Prostate gland (tissue), 2 donors: ENCODE measurements at places on chromosomes 5 and 9. TPM values are rescaled to one million over a fixed set of nuclear protein-coding genes. Genes with fewer than 3 reads are reported as not detected.

DNA sequence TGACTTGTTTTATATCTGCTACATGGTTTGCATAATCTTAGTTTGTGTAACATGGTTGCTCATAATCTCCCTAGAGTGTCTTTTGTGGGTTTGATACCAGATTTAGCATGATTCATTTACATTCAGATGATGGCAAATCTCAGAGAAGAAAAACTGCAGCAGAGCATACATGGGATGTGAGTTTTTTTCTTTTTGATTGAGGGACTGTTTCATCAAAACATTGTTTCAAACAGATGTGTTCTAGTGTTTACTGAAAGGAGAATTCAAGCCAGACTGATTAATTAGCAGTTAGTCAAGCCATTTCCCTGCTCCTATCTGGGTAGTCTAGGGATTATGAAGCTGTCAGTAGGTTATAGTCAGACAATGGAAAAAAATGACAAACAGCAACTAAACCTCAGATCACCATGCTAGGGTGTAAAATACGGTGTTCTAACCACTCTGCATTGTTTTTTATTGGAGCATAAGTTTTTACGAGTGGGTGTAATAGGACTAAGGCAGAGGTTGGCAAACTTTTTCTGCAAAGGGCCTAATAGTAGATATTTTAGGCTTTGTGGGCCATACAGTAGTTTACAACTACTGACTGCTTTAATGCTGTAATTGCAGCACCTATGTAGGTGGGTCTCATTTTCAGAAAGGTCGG lies 10.5 kb upstream of the GDNF start:
- no peaks in the 10 kb centered on the region for H3K4me1 ChIP-seq
- DNase-seq = no peak
- H3K27ac ChIP-seq = no peak overlapping the region
- no peaks in the 10 kb centered on the region for H3K36me3 ChIP-seq
- H3K27me3 ChIP-seq = no peaks in the 10 kb centered on the region
- no peak overlapping the region for H3K4me3 ChIP-seq

DNA sequence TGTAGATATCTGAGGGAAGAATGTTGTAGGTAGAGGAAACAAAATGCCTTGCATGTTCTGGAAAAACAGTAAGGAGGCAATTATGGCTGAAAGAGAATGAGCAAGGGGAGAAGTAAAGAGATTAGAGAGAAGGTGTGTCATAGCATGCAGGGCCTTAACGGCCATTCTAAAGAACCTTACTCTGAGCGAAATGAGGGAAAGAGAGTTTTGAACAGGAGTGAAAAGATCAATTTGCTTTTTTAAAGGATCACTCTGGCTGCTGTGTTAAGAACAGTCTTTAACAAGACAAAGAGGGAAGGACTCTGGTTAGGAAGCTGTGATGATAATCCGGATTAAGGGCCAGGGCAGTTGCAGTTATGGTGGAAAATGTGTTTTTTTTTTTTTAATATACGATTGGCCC lies 22.6 kb downstream of the PTBP3 start:
- no peaks in the 10 kb centered on the region for H3K4me1 ChIP-seq
- H3K4me3 ChIP-seq = no peak overlapping the region
- no peak overlapping the region for H3K27ac ChIP-seq
- H3K36me3 ChIP-seq = no peaks in the 10 kb centered on the region
- no peak for DNase-seq
- H3K27me3 ChIP-seq = no peaks in the 10 kb centered on the region

DNA sequence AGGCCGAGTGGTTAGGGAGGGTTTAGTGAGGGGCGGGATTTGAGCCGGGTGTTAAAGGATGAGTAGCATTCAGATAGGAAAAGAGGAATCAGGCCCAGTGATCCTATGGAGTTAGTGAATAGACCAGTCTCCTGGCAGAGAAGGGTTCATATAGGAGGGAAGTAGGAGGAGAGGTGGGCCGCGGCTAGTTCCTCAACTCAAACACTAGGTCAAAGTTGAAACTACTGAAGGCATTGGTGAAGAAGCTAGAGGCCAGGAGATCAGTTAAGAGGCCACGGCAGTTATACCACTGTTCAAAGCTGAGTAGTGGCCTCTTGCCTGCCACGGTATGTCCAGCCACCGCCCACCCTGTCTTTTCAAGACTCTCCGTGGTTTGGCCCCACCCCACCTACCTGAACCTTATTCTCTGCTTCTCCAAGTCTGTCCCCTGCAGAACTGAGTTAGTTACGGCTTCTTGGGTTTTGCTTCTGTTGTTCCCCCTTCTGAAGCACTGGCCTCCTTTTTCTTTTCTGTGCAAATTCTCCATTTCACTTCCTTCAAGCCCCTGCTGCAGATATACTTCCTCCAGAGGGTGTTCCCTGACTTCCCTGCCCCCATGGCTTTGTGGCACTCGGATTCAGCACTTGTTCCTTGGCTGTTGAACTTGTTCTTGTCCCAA lies 1.8 kb downstream of the ZBTB34 start:
- no peak for DNase-seq
- peak overlapping the region; percentile 96 for H3K4me3 ChIP-seq
- peaks cover 10% of the 10 kb centered on the region for H3K4me1 ChIP-seq
- no peaks in the 10 kb centered on the region for H3K36me3 ChIP-seq
- no peaks in the 10 kb centered on the region for H3K27me3 ChIP-seq
- H3K27ac ChIP-seq = peak overlapping the region; percentile 93

DNA sequence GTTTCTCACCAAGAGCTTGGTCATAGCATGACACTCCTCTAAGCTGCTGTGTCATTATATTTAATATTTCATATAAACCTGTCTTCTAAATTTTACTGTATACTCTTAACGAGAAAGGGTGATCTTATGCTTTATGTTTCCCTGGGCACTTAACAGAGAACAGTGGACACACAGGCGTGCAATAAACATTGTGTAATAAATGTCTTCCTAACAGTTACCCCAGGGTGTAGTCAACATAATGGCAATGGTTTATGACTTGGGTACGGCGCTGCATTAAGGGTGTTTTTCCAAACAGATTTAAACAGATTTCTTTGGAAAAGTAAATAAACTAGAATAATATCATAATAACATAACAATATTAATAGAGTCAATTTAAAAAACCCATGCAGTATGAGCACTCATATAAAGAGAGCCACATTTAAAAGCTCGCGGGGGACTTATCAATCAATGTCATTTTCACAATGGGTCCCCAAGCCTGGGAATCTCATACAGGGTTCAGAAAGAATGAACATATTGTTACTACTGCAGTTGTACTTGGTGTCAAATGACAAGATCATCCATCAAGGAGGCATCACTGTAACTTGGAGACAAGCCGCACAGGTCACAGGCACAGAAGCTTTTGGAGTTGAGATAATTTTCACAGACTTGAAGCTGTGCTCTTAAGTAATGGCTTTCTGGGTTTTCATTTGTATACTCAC lies 376.4 kb downstream of the CTNND2 start:
- no peak for DNase-seq
- no peaks in the 10 kb centered on the region for H3K4me1 ChIP-seq
- no peaks in the 10 kb centered on the region for H3K36me3 ChIP-seq
- no peak overlapping the region for H3K27ac ChIP-seq
- H3K4me3 ChIP-seq = no peak overlapping the region

DNA sequence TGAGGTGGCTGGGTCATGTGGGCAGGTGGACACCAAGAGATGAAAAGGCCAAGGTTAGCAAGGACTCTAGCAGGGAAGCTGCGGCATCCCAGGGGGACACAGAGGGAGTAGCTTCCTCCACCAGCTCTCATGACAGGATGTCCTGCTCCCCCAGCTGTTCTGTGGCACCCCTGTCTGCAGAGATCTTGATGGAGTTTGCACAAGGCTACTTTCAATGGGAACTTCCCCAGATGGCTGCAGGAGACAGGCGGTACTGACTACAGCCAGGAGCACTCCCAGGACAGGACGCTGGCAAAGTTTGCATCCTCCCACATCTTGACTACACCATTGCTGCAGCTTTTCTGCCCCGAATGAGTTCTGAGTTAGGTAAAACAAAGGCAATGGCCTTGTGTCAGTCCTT lies 312.8 kb downstream of the TLE4 start:
- no peaks in the 10 kb centered on the region for H3K4me1 ChIP-seq
- H3K36me3 ChIP-seq = no peaks in the 10 kb centered on the region

DNA sequence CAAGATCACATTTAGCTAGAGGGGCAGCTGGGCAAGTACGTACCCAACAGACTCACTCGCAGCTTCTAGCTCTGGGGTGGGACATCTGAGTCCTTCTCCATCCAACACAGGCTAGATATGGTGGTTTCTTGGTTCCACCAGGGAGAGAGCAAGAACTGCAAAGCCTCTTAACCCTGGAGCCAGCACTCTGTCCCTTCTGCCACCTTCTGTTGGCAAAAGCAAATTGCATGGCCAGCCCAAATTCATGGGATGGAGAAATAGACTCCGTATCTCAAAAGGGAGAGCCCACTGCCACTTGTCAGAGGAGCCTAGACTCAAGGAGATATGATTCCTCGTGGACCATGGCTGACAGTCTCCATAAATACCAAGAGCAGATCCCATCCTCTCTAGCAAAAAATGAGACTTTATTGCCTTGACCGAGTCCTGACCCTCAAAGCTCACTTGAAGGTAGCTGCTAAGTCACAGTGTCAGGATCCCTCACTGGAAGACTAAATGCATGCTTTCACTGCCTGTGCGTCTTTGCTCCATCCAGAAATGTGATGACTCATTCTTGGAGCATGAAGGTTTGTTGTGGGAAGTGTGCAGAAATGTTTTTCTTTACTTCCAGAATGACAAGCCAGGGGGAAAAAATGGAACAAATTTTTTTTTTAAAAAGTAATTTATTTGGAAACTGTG lies 28.8 kb upstream of the ROR2 start:
- H3K4me1 ChIP-seq = no peaks in the 10 kb centered on the region
- no peaks in the 10 kb centered on the region for H3K27me3 ChIP-seq
- no peaks in the 10 kb centered on the region for H3K36me3 ChIP-seq
- no peak overlapping the region for H3K27ac ChIP-seq
- no peak overlapping the region for H3K4me3 ChIP-seq

DNA sequence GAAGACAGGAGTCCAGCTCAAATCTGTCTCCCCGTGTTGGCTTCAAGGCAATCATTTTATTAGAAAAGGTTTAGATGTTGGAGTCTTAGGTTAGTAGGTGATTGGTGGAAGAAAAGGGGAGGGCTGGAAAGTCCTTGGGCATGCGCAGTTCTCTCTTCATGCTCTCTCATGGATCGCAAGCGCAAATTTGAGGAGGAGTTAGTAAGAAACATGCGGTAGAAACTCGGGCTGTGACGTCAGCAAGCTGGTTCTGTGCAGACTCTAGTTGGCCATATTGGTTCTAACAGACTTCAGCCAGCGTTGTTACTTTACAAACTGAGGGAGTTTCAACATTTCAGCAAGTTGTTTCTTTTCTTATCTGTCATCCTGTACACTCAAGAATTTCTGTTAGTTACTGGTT lies 392.2 kb downstream of the CDK5RAP2 start:
- H3K4me1 ChIP-seq = no peaks in the 10 kb centered on the region
- no peaks in the 10 kb centered on the region for H3K27me3 ChIP-seq
- no peaks in the 10 kb centered on the region for H3K36me3 ChIP-seq
- no peak overlapping the region for H3K27ac ChIP-seq
- DNase-seq = no peak

GRCh38 chr5:154780128-154780527 lies 25.0 kb downstream of the LARP1 start:
- DNase-seq = no peak
- no peaks in the 10 kb centered on the region for H3K27me3 ChIP-seq
- no peak overlapping the region for H3K4me3 ChIP-seq
- no peaks in the 10 kb centered on the region for H3K36me3 ChIP-seq
- H3K4me1 ChIP-seq = peaks cover 4% of the 10 kb centered on the region

DNA sequence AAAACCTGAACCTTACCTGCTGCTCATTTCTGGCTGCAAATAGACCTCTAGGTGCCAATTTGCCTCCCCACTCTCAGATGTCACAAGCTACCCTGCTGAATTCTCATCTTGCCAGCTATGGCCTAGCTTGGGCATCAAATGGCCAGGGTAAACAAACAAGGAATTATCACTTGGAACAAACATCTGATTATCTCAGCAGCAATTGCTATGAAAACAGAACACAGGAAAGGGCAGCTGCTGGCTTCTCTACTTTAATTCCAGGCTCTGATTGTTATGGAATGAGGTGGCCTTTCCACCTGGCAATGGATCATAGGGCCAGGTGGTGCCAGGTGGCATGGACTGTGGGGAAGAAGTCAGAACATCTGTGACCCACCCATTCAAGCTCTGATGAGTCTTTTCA lies 505.1 kb downstream of the TLR4 start:
- no peak overlapping the region for H3K4me3 ChIP-seq
- no peak for DNase-seq
- H3K4me1 ChIP-seq = no peaks in the 10 kb centered on the region
- no peaks in the 10 kb centered on the region for H3K36me3 ChIP-seq
- H3K27ac ChIP-seq = no peak overlapping the region

- peaks cover 2% of the 10 kb centered on the region for H3K4me1 ChIP-seq
- no peak for DNase-seq
- H3K27me3 ChIP-seq = no peaks in the 10 kb centered on the region
Measured at GRCh38 chr5:150404941-150405816, 7.5 kb downstream of the CD74 start.

DNA sequence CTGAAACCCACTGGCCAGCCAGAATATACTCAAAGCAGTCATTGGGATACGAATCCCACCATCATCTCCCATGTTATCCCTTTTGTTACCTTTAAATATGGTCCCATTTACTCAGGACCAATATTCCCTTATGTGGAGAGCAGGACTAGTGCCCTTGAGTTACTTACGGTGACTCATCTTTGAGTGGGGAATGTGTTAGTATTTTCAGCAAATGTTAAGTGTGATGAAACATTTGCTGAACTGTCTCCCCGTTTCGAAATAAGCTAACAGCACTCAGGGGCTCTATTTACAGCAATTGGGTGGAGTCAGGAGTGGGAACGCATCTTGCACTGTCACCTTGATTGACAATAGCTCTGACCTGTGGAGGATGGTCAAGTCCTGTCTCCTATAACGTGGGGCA lies 67.4 kb downstream of the CTSL start:
- no peaks in the 10 kb centered on the region for H3K27me3 ChIP-seq
- no peak for DNase-seq
- no peak overlapping the region for H3K4me3 ChIP-seq
- no peak overlapping the region for H3K27ac ChIP-seq

- H3K27me3 ChIP-seq = no peaks in the 10 kb centered on the region
- peaks cover 2% of the 10 kb centered on the region for H3K36me3 ChIP-seq
- H3K4me3 ChIP-seq = no peak overlapping the region
- DNase-seq = peak; percentile 41
- H3K27ac ChIP-seq = no peak overlapping the region
Measured at GRCh38 chr5:134547579-134547978, 22.1 kb downstream of the JADE2 start.

GRCh38 chr5:80204808-80205614 lies 50.8 kb downstream of the SERINC5 start:
- no peaks in the 10 kb centered on the region for H3K27me3 ChIP-seq
- no peak for DNase-seq
- no peaks in the 10 kb centered on the region for H3K36me3 ChIP-seq
- H3K4me1 ChIP-seq = peaks cover 4% of the 10 kb centered on the region
- H3K4me3 ChIP-seq = no peak overlapping the region

The KIF4B gene
- total RNA-seq = 1.0 TPM

The EMB gene
- total RNA-seq = 22.4 TPM

The PHF24 gene
- 111 TPM for total RNA-seq

The NMUR2 gene
- total RNA-seq = 7.0 TPM

The C9orf78 gene
- total RNA-seq = 63.7 TPM

The PAX5 gene
- total RNA-seq = 0.05 TPM
